Ovary (tissue), 10 donors: ENCODE measurements at places on chromosomes 6 and 20. TPM values are rescaled to one million over a fixed set of nuclear protein-coding genes. Genes with fewer than 3 reads are reported as not detected.

DNA sequence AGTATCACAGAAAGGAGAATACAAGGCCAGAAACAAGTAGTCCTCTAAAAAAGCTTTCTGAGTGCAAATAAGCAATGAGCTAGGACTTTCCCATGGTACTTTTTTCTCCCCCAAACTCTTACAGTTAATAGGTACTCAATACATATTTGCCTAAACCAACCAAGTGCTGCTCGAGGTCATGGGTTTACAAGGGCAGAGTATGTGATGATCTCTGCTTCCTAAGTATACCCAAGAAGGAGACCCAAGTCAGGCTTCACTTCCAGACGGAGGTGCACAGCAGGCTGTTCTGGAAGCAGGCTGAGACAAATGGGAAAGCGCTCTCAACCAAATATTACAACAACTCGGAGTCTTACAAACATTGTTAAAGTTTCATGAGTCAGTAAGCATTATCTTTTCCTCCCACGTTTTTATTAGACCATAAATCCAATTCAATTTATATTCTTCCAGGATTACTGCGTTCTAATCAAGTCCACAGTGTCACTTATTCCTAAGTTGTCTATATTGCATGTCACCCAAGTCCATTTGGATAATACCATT, 8.1 kb downstream of the FYN start:
- H3K4me3 ChIP-seq: no peak overlapping the region
- DNase-seq: no peak
- no peaks in the 10 kb centered on the region for H3K36me3 ChIP-seq
- H3K27me3 ChIP-seq: no peaks in the 10 kb centered on the region
- peaks cover 4% of the 10 kb centered on the region for H3K4me1 ChIP-seq
- H3K27ac ChIP-seq: no peak overlapping the region

- DNase-seq: no peak
- H3K4me1 ChIP-seq: peaks cover 9% of the 10 kb centered on the region
- no peak overlapping the region for H3K27ac ChIP-seq
- H3K4me3 ChIP-seq: no peak overlapping the region
- no peaks in the 10 kb centered on the region for H3K27me3 ChIP-seq
- no peaks in the 10 kb centered on the region for H3K36me3 ChIP-seq
Observed at GRCh38 chr20:57785720-57786119, 75.9 kb upstream of the PMEPA1 start.

GRCh38 chr20:32218156-32218900, 10.6 kb downstream of the POFUT1 start:
- H3K27ac ChIP-seq: no peak overlapping the region
- H3K27me3 ChIP-seq: no peaks in the 10 kb centered on the region
- H3K36me3 ChIP-seq: no peaks in the 10 kb centered on the region
- no peak overlapping the region for H3K4me3 ChIP-seq
- no peaks in the 10 kb centered on the region for H3K4me1 ChIP-seq

GRCh38 chr6:109834595-109835437, 143.3 kb upstream of the GPR6 start:
- H3K4me1 ChIP-seq: no peaks in the 10 kb centered on the region
- DNase-seq: no peak
- no peaks in the 10 kb centered on the region for H3K36me3 ChIP-seq
- H3K27ac ChIP-seq: no peak overlapping the region
- H3K27me3 ChIP-seq: no peaks in the 10 kb centered on the region

DNA sequence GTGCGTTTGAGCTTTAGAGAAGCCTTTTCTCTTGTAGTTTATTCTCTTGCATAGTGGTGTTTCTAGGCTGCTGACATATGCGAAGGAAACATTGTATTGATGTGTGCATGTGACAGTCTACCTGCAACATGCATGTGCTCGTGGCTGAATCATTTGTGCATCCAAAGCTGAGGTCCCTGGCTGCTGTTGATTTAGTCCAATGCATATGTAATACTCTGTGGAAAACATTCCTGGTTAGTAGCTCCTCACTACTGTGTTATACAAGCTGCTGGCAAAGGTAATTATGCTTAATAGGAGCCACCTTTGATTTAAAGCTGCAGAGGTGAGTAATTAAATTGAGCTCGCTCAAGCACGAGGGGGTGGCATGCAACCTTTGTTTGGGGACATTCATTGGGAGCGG, 24.5 kb downstream of the TSHZ2 start:
- DNase-seq: no peak
- H3K4me3 ChIP-seq: no peak overlapping the region
- no peaks in the 10 kb centered on the region for H3K36me3 ChIP-seq
- H3K4me1 ChIP-seq: peaks cover 9% of the 10 kb centered on the region

- no peak overlapping the region for H3K27ac ChIP-seq
- H3K4me1 ChIP-seq: no peaks in the 10 kb centered on the region
- no peaks in the 10 kb centered on the region for H3K36me3 ChIP-seq
- H3K4me3 ChIP-seq: no peak overlapping the region
- DNase-seq: no peak
Observed at GRCh38 chr6:56087421-56087820, 160.0 kb downstream of the COL21A1 start.

DNA sequence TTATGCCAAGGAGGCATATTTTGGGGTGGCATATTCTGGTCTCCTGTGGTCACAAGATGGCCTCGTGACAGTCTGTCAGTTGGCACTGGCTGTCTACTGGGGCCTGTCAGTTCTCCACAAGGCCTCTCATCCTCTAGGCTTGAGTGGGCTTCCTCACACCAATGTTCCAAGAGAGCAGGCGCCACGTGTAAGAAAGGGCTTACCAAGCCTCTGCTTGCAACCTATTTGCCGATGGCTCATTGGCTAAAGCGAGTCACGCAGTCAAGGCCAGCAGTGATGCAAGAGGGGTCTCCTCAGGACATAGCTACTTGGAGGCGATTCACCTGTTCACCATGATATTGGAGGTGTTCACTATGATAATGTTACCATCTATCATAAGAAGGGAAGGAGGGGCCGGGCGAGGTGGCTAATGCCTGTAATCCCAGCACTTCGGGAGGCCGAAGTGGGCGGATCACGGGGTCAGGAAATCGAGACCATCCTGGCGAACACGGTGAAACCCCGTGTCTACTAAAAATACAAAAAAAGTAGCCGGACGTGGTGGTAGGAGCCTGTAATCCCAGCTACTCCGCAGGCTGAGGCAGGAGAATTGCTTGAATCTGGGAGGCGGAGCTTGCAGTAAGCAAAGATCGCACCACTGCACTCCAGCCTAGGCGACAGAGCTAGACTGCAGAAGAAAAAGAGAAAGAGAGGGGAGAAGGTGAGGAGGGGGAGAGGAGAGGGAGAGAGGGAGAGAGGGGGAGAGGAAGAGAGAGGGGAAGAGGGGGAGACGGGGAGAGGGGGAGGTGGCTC, 35.3 kb downstream of the C6orf52 start:
- no peaks in the 10 kb centered on the region for H3K36me3 ChIP-seq
- no peaks in the 10 kb centered on the region for H3K4me1 ChIP-seq
- no peaks in the 10 kb centered on the region for H3K27me3 ChIP-seq
- no peak overlapping the region for H3K27ac ChIP-seq
- no peak for DNase-seq
- no peak overlapping the region for H3K4me3 ChIP-seq

DNA sequence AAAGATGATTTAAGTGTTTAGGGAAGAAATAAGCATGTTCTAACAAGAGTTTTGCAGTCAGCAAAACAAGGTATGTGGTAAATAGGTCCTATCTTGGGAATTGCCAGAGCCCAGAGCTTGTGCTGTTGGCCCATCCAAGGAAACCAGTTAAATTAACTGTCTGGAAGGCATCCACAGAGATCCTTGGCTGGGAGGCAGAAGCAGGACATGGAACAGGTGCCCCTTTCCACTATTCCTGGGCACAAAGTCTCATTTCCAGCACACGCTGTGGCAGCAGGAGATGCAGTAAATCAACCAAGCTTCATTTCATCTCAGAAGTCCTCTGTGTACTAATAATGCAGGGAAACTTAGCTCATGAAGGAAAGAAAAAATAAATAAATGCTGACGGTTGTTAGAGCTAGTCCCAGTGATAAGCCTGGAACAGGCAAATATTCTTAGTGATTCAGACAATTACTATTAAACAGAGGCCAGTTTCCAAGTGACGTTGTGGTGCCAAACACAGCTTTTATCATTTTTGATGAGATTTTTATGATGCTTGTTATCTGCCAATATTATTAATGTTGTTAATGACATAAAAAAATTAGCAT, 39.8 kb upstream of the SNAP25 start:
- no peaks in the 10 kb centered on the region for H3K4me1 ChIP-seq
- no peak overlapping the region for H3K27ac ChIP-seq
- no peak for DNase-seq
- H3K4me3 ChIP-seq: no peak overlapping the region
- H3K27me3 ChIP-seq: no peaks in the 10 kb centered on the region

The CENPQ gene
- total RNA-seq: 5.8 TPM

The ZNF334 gene
- 11.3 TPM for total RNA-seq

The FERMT1 gene
- 1.1 TPM for total RNA-seq
